Stimulated activated CD4-positive, alpha-beta T cell treated with anti-CD3 and anti-CD28 coated beads, Interleukin-4, amount 100 ng/mL, for 48 hours (primary cell): ENCODE measurements at places on chromosomes 16 and 17.

GRCh38 chr17:38458521-38458920, 30.3 kb downstream of the ARHGAP23 start:
- no peak for DNase-seq

DNA sequence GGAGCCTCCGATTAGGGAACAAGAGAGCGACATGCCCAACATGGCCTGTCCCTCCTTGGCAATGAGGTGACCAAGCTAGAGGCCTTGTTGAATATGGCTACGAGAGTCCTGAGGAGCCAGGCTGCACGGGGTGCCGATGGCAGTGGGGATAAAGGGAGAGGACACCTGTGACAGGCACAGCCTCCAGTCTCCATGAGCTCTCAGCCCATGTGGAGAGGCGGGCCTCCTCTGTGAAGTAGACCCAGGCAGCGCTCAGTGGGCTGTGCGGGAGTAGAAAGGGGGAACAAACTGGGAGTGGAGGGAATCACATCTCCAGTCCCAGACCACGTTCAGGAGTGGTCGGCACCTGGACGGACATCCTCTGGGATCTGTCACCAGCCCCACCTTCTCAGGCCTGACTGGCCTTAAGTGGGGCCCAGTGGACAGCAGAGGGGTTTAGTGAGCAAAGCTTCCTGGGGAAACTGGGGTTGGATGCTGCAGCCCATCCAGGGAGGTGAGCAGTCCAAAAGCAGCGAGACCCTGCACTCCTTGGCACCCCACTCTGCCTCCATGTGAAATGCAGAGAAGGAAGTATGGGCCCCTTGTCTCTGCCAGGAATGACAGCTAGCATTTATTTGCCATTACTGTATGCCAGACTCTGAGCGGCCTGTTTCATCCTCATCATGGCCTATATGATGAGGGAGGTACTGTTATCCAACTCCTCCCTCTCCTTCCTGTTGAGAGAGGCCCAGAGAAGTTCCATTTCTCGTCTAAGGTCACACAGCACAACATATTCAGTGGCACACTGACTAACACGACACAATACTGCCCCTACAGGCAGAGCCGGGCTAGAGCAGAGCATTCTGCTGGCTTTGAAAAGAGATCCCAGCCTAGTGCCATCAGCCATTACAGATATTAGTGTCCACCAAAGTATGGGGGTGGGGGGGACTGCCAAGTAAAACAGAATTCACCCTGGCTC, 4.5 kb upstream of the TMEM92 start:
- DNase-seq, result peak; percentile 64

GRCh38 chr17:82645516-82645915, 2.7 kb downstream of the WDR45B start:
- no peak for DNase-seq

DNA sequence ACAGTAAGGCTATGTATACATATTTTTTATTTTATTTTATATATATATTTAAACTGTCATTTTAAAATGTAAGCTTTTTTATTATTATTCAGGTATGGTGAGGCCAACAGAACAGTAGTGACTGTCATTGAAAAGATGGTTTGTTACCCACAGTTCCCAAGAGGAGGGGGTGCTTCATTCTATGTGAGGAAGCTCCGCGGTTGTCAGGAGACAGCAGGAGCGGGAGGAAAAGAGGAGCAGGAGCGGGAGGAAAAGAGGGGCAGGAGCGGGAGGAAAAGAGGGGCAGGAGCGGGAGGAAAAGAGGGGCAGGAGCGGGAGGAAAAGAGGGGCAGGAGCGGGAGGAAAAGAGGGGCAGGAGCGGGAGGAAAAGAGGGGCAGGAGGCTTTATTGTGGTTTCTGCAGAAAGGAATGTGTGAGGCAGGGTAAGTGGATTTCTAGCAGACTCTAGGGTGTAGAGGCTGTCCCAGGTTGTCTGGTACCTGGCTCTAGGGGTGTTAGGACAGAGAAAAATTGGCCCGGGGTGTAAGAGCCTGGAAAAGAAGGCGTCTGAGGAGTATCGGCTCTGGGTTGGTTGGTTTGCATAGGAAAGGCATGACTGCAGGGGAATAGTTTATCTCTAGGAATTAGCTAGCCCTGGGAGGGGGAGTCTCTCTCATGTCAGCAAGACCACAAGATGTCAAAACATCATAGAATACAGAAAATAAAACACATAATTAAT, 64.0 kb downstream of the GP2 start:
- DNase-seq, result no peak

DNA sequence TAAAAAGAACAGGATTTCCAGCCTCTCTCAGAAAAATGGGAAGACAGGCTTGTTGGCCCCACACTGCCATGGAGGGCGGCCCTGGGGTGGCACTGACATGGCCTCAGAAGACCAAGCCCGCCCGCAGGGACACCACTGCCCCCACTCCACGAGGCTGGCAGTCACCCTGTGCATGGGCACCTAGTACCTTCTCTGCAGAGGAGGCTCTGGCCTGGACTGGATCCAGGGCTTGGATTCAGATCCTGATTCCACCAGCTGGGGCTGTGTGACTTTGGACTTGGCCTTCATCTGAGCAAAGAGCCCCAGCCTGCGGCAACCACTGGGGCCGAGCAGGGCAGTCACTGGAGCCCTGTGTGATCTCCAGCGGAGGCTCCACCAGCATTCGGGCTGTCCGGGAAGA, 16.8 kb upstream of the FASN start:
- DNase-seq, result no peak
